A549 treated with AZD2906 at 1 μM for 4 hours (cell line): ENCODE measurements at places on chromosomes 12 and 14. TPM values are rescaled to one million over a fixed set of nuclear protein-coding genes. Genes with fewer than 3 reads are reported as not detected.

The SERPINA10 gene
- not detected in 5 replicates for total RNA-seq

The RNASE7 gene
- not detected in 5 replicates for total RNA-seq

The TMBIM4 gene
- 42.7 to 52.5 TPM (median 49.8 TPM) in 5 replicates for total RNA-seq

The PDZRN4 gene
- total RNA-seq, result 0.02 to 0.03 TPM (median 0.03 TPM) in 3 of 5 replicates, not detected in the others

The PRB2 gene
- not detected in 5 replicates for total RNA-seq

The FOXG1 gene
- 0.09 to 0.22 TPM (median 0.19 TPM) in 5 replicates for total RNA-seq

The TSHR gene
- total RNA-seq, result not detected in 5 replicates

The HOXC4 gene
- 2.0 to 3.3 TPM (median 2.6 TPM) in 5 replicates for total RNA-seq

The FBXO21 gene
- 27.4 to 36.2 TPM (median 34.3 TPM) in 5 replicates for total RNA-seq

The ADSS1 gene
- total RNA-seq, result 4.8 to 7.7 TPM (median 6.6 TPM) in 5 replicates

The MMP17 gene
- 8.1 to 12.1 TPM (median 10.5 TPM) in 5 replicates for total RNA-seq

The MSRB3 gene
- total RNA-seq, result 20.4 to 22.6 TPM (median 22.4 TPM) in 5 replicates

The DIO2 gene
- total RNA-seq, result 1.5 to 2.5 TPM (median 1.7 TPM) in 5 replicates

The FGF23 gene
- total RNA-seq, result not detected in 5 replicates

The PTCSC3 gene
- not detected in 5 replicates for total RNA-seq

The EPYC gene
- not detected in 5 replicates for total RNA-seq

The AQP6 gene
- not detected in 5 replicates for total RNA-seq

The NEUROD4 gene
- total RNA-seq, result not detected in 5 replicates

The ANO4 gene
- 0.07 to 0.20 TPM (median 0.10 TPM) in 5 replicates for total RNA-seq

The RABGGTA gene
- total RNA-seq, result 15.8 to 17.3 TPM (median 16.6 TPM) in 5 replicates
